ENCODE measurements at places on chromosomes 6 and 20.

- no peak for DNase-seq
These were observed 167.9 kb upstream of the STMND1 start for GRCh38 chr6:16933961-16934360.

- DNase-seq = no peak
These were observed 449.7 kb downstream of the CDKAL1 start for GRCh38 chr6:20983961-20984360.

DNA sequence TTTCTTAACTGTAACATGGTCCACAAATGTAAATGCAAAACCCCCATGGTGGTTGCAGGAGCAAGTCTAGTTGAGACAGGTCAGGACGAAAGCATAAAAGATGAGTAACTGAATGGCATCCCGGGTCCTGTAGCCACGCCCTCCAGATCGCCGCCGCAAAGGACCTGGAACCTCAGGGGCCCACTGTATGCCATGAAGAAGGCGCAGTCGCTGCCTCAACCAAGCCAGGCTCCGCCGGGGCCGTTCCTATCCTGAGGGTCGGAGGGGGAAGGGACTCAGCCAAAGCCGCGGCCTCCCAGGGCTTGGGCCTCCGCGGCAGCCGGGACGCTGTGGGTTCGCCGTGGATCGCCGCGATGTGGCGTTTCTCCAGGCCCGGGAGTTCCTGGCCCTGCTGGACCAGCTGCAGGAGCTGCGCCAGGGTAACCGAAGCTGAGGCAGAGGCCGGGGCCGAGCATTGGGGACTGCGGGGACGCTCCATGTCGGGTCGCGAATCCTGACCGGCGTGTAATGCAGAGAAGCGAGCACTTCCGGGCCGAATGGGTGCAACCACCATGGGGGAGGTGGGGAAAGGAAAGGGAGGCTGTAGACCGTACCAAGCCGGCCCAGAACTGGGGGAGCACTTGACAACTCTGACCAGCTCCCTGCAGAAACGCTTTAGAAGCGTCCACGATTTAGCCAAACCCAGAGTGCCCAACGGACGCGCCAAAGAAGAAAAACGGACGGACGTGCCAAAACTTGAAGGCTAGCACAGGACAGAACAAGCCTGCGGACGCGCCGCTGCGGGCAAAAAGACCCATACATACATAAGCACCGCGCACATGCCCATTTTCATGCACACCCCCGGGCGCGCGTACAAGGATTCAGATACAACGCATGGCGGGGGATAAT is 11.1 kb downstream of the RPL7L1 start:
- peak; percentile 80 for DNase-seq

DNA sequence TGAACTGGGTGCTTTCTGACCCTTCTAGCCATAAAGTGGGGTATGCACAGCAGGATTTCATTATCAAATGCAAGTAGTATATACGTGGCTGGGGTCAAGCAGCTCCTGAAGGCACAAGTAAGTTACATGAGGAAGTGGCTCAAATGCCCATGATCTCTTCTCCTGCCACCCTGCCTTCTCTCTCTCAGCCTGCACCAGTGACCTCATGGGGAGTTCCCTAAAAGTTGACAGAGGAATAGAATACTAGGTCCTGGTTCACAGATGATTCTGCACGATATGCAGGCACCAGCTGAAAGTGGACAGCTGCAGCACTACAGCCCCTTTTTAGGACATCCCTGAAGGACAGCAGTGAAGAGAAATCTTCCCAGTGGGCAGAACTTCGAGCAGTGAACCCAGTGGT is 282.0 kb downstream of the BCKDHB start:
- no peak for DNase-seq

DNA sequence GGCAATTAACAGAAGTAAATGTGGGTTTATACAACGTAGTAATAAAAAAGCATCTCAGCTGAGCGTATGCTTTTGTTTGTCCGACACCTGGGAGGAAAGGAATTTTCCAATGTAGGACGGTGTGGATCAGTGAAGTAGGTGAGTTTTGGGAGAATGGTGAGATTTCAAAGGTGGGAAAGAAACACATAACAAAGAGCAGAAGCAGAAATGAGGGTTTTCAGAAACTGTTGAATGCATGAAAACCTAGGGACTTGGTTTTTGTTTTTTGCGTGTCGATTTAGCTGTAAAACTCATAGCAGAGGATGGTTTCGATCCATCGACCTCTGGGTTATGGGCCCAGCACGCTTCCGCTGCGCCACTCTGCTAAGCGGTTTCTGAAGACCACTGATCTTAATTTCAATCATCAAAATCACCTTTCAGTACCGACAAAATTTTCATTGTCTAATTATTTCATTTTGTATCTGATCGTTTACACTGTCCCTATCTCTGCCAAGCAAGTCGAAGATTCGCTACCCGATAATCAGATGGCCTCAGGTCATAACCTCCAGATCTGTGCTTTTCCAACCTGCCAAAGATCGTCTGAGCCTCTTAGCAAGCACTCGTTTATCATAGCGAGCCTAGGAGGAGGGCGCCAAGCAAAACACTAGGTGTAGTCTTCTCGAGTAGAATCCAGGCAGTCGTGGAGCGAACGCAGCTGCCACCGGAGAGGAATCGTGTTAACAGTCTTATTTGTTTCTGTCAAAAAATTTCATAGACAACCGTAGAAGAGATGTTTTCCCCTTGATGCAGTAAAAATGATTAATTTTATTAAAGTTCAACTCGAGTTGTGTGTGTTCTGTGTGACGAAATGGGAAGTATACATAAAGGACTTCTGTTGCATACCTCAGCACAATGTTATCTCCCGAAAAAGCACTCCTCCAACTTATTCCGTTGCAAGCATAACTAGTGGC is 20.9 kb upstream of the POM121L2 start:
- no peak for DNase-seq

DNA sequence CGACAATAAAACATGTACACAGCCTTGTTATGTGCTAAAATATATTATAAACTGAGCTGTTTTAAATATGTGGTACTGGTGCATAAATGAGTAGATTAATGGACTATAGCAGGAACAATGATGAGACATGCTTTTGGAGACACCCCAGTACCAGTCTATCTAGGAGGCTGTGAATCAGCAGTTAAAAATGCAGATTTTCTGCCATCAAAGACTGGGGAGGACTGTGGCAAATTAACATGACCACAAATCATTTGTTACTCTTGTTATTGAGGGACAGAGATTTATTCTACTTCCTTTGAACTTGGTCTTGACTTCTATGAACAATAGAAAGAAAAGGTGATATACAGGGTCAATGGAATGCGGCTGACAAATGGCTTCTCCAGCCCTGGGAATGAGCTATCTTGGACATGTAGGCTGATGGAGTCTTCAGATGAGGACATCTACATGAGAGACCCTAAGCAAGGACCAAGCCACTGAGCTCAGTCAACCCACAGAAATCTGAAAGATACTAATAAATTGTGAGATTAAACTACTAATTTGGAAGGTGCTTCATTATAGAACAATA is 551.7 kb upstream of the GJE1 start:
- no peak for DNase-seq

GRCh38 chr6:72416744-72417465 is 205.0 kb upstream of the KCNQ5 start:
- DNase-seq = no peak

GRCh38 chr6:139003751-139004150 is 15.7 kb upstream of the REPS1 start:
- DNase-seq = no peak

- no peak for DNase-seq
These were observed 201.4 kb downstream of the PREX1 start for GRCh38 chr20:48626226-48626937.

DNA sequence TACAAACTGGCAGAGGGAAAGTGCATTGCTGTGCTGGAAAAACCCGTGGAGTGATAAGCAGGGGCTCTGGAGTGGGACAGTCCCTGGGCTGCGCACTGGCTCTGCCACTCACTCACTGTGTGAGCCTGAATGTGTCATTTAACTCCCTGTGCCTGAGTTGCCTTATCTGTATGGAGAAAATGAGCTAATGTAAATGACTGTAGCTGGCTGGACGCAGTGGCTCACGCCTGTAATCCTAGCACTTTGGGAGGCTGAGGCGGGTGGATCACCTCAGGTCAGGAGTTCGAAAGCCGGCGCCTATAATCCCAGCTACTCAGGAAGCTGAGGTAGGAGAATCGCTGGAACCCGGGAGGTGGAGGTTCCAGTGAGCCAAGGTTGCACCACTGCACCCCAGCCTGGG is 18.4 kb upstream of the RPN2 start:
- no peak for DNase-seq

- no peak for DNase-seq
These were observed 109.8 kb downstream of the SYCP2 start for GRCh38 chr20:59823491-59824259.

- no peak for DNase-seq
These were observed 268.6 kb upstream of the AGPAT4 start for GRCh38 chr6:161542346-161542980.

- no peak for DNase-seq
These were observed 139.0 kb downstream of the PRDM13 start for GRCh38 chr6:99745651-99746050.

- no peak for DNase-seq
These were observed 621.0 kb upstream of the NRSN1 start for GRCh38 chr6:23505026-23505425.

DNA sequence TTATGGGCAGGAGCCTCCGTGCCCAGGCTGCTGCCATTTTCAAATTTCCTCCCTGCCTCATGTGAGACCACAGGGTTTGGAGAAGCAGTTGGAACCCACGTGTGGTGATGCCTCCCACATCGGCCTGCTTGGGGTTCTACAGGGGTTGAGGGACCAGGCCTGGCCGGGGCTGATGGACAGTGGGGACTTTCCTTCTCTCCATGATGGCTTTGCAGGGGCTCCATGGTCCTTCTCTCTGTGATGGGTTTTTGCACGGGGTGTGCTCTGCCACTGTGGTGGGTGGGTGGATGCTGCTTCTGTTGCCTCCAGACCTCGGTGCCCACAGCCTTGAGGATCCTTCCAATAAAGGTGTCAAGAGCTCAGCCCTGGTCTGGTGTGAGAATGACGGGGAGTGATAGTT is 54.4 kb downstream of the ADNP start:
- no peak for DNase-seq

GRCh38 chr6:105692613-105693215 is 289.8 kb upstream of the PREP start:
- DNase-seq = no peak

- DNase-seq = no peak
These were observed 735.0 kb downstream of the EPHA7 start for GRCh38 chr6:92684386-92684785.

GRCh38 chr20:47501116-47501481 is 588 bp upstream of the NCOA3 start:
- DNase-seq = no peak

- peak; percentile 30 for DNase-seq
These were observed 85.1 kb downstream of the CLIC5 start for GRCh38 chr6:45930420-45931040.

- peak; percentile 12 for DNase-seq
These were observed 9.9 kb downstream of the STX16 start for GRCh38 chr20:58660855-58661597.

DNA sequence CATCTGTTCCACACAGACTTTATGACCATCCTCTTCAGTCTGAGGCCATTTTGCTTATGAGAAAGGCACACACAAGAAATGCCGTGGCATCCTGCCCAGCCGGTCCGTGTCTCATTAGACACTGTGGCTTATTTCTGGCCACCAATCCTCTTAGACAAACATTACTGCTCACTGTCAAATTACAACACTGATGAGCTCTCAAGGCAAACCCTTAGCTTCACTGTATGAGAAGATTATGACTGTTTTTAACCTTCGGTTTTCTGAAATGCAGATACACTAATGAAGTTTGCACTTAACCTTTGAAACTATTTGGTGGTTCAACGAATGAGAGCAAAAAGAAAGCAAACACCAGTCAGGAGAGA is 50.5 kb upstream of the DST start:
- DNase-seq = no peak

DNA sequence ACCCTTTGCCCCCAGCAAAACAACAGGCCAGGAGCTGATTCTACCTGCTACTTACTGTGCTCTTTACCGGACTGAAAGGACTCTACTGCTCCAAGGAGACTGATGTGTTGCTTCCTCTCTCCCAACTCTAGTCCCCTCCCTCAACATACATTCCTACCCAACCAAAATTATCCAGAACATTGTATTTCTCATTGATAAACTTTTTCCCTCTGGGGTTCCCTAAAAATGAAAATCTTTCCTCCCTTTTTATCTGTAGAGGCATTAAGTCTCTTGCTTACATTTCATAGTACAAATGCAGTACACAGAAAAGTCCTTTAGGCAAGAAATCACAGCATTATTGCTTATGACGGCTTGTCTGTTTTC is 940 bp upstream of the HS3ST5 start:
- DNase-seq = no peak

DNA sequence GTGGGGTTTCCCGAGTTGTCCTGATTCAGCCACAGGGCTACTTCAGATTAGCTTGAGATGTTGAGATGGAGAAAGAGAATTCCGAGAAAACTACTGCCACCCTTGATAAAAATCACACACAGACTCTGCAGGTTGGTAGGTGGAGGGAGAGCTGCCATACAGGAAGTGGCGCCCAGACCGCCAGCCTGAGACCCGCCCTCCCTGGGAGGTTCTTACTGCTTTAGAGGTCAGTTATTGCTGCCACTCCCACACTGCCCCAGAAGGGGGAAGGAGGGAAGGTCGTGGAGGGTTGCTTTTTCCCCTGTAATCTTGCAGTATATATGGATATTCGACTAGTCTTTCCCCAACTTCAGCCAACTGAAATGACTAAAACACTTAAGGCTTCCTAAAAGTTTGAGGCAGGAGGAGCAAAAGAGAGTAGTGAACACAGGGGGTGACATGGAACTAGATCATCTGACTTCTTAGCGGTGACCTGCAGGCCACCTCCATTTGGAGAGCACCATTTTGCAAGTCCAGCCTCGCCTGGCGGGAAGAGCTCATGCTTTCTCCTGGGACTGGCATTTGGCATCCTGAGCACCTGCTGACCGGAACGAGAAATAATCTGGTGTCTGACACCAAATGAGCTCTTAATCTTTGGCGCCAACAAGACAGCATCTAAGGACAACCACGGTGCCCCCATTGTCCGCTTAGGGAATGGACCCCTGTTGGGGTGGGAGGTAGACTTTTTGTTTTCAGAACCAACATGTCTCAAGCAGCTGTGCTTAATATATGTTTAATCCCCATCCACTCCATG is 35.7 kb upstream of the SLC22A1 start:
- no peak for DNase-seq

- no peak for DNase-seq
These were observed 90.1 kb downstream of the FOXO3 start for GRCh38 chr6:108650781-108651180.

DNA sequence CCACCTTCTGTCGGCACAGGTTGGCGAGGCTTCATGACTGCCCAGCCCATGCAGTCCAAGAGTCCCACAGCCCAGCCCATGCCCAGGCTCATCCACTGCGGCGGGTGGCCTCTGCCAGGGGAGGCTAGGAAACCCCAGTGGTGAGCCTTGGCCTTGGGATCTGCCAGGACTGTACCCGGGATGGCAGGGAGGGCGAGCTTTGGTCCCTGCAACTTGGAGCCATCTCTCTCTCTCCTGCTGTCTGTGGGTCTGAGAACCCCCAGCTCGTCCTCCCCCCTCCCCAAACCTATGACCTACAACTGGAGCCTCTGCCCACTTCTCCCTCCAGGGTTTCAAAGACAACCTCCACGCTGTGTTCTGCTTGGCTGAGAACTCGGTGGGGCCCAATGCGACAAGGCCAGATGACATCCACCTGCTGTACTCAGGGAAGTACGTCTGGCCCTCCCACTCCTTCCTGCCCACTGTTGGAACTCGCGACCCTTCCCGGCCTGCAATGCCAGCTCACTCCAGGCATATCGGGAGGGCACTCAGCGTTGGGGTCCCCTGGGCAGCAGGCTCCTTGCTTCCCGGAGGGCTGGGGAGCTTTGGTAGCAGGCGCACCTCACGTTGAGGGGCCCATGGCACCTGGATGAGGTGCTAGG is 19.7 kb downstream of the NPEPL1 start:
- no peak for DNase-seq
